Stimulated activated CD8-positive, alpha-beta memory T cell treated with anti-CD3 and anti-CD28 coated beads, Interleukin-2, amount 100 ng/mL, for 1 hour (primary cell): ENCODE measurements at places on chromosomes 12 and 14.

GRCh38 chr14:31027847-31028246 lies 1.7 kb upstream of the STRN3 start:
- no peak for DNase-seq

- DNase-seq = no peak
Measured at GRCh38 chr12:1044199-1044598, 53.2 kb downstream of the ERC1 start.

- no peak for DNase-seq
Measured at GRCh38 chr14:44700694-44701093, 193.6 kb upstream of the FSCB start.

DNA sequence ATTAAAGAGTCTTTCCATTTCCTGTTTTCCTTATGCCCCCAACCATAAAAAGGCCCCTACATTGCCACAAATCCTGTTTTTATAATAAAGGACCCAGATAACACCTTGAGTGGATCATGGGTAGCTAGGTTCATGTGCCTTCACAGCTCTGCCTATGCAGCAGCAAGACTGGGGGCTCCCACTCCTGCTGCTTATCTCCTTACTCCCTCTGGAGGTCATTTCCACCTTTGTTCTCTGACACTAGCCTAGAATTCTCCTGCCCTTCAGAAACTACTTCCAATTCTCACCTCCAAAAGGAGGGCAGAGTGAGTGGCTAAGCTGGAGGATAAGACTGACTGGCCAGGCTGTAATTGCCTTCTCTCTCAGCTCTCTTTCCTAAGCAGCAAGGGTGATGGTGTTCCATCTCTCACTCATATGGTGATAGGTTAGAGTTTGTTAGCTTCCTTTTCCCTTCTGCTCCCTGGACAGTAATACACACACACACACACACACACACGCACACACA lies 20.0 kb upstream of the STAC3 start:
- no peak for DNase-seq

DNA sequence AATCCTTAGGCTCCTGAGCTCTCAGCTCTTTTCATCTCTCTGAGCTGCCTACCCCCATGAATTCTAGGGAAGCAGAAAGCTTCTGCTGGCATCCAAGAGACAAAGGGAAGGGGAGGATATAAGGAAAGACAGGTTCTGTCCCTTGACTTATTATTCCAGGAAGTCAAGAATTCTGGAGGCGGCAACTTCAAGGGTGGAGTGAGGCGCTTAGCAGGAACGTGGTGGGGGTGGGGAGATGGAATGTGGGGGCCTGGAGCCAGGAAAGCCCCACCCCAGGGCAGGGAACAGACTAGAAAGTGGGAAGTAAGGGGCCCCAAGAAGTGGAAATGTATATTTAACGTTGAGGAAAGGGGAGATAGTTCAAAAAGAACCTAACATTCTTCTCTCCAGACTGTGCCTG lies 1.4 kb downstream of the CALCOCO1 start:
- no peak for DNase-seq

DNA sequence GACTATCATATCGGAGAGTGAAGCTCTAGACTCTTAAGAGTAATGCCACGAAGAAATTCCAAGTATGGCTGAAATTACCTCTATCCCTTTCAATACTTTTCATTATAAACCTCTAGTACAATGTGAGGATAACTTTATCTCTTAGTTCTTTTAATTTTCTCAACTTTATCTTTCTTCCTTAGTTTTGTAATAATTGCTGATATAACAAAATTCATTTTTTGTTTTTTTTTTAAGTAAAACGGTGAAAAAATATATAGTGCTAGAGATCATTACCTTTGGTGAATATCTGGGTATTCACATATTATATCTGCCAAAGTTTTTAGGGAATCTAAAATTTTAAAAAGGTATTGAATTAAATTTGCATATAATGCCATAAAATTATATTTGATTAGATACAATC lies 19.5 kb upstream of the DNAAF2 start:
- no peak for DNase-seq

DNA sequence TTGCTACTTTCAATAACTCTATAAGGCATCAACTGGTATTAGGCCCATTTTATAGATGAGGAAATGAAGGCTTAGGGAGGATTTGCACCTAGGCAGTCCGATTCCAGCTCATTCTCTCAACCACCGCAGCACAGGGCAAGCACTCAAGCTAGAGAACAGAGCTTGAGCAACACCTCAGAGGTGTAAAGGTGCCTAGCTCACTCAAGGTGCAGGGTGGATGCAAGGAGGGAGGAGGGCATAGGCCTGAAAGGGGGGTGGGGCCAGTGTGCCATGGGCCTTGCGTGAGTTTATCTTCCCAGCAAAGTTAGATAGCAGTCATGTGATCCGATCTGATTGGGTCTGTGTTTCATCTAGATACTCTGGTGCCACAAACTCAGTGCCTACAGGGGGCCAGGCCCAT lies 10.2 kb upstream of the EMP1 start:
- DNase-seq = no peak

DNA sequence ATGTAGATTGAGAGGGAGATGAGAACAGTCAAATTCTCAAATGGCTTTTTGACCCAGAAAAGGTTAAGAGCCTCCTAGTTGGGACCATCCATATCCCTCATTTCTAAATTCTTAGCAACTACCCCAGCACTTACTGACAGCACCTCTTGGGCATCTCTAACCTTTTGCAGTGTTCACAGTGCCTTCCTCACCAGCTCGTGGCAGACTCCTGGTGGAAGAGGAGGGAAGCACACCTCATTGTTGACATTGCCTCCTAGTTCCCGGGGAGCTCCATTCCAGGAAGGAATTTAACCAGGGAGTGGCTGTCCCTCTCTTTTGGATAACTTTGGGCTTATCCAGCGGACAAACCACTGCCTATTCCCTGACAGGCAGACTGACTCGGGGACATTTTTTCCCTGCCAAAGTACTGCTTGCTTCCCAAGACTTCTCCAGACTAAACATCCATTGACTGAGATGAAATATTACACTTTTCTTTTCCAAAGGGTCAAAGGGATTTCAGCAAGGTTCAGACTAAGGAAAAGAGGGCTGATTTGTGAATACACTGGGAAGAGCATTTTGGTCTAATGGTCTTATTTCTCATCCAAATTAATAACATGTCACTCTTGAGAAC lies 9.0 kb upstream of the OR6J1 start:
- DNase-seq = peak; percentile 21

DNA sequence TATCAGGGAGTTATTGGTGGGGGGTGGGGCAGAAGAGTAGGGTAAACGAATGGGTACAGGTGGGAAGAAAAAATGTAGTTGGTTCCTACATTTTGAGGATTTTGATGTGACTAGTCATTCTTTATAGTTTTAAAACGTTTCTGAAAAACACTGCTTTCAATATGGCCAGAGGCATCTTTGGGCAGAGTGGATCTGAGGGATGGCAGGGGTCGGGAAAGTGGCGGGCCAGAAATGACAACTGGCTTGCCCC lies 527 bp upstream of the ATP23 start:
- no peak for DNase-seq

- DNase-seq = no peak
Measured at GRCh38 chr12:97404543-97404942, 58.1 kb upstream of the RMST start.

- DNase-seq = no peak
Measured at GRCh38 chr14:40623643-40624042, 983.0 kb upstream of the LRFN5 start.

DNA sequence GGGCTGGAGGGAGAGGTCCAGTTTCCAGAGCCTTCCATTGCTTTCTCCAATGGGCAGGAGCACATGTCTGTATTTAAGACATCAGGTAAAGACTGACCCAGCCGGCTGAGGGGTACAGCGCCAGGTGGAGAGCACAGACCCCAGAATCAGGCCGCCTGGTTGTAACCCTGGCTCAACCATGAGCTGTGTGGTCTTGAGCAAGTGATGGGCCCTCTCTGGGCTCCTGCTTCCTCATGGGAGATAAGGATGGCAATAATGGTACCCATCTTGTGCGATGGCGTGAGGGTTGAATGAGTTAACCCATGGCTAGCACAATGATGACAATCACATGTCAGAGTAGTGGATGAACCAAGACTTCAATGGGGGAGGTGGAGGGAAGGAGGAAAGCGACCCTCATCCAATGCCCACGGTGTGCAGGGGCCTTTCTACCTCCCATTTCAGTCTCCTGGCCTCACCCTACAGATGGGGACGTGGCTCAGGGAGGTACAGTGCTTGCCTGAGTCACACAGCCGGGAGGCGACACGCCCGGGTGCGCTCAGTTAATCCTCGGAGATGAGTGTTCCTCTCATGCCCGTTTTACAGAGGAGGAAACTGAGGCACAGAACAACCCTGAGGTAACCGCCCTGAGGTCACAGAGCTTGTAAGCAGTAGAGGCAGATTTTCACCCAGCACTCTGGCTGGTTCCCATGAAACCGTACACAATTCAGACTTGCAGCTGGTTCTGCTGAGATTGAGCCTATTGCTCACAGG lies 163.9 kb downstream of the RBM19 start:
- no peak for DNase-seq

- DNase-seq = no peak
Measured at GRCh38 chr12:1741154-1741949, 50.5 kb downstream of the ADIPOR2 start.

DNA sequence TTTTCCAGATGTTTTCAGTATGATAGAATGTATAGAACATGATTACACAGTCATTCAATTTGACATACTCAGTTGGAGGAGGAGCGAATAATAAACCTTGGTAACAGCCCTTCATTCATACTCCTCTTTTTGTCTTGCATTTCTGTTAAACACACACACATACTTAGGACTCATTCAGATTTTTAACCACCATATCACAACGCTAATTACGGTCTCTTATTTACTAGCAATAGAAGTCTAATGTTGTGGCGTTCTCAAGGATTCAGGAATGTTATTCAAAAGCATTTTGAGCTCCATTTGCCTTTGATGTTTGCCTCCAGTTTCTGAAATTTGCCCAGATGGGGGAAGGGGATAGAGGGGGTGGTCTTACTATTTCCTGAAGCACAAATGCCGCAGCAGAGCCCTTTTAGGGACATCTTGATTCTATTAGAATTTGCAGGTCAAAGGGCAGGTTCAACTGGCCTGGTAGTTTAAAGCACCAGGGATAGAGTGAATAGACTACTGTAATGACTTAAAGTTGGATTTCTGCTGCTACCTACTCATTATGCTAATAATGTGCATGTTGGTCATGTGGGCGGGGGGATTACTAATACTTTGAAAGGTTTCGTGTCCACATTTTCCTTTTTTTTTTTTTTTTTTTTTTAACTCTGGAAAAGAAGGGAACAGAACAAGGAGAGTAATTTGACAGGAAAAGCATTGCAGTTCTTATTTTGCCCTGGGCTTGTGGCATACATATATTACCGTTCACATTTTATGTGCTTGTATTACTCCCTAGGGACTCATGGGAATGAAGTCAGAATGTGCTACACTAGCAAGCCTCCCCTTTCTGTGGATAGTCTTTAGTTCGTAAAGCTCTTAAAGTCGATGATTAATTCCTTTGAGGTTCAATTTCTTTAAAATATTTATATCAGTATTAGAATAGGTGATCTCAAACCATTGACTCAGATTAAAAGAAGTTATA lies 226.8 kb downstream of the FBXL14 start:
- DNase-seq = no peak

GRCh38 chr14:38047195-38047902 lies 160.4 kb upstream of the SSTR1 start:
- DNase-seq = no peak

DNA sequence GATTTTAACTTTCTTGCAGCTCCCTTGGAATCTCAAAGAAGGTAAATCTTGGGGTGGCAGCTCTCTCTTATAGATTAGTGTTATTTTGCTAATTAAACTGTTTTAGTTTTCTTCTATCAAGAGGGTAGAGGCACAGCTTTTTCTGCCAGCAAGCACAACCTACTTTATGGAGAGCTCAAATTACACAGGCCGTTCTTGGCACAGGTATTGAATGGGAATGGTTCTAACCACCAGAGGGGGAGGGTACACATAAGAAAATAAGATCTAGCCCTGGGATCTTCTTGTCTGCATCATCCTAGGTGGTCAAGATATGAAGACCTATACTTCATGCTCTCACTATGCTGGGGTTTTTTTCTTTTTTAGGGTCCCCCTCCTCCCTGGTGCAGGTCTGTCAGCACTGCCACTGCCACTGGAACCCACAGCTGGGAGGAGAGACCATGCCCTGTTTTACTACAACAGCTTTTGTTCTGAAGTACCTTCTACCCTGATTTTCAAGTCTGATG lies 48.6 kb upstream of the STAC3 start:
- no peak for DNase-seq

- no peak for DNase-seq
Measured at GRCh38 chr12:27343255-27344000, 10.8 kb downstream of the BMAL2 start.

- DNase-seq = peak; percentile 94
Measured at GRCh38 chr12:6492838-6493496, at the start of gene MRPL51. MRPL51 (minus strand) TSS chr12:6493262; CDS start chr12:6493136, 126 bp downstream.

DNA sequence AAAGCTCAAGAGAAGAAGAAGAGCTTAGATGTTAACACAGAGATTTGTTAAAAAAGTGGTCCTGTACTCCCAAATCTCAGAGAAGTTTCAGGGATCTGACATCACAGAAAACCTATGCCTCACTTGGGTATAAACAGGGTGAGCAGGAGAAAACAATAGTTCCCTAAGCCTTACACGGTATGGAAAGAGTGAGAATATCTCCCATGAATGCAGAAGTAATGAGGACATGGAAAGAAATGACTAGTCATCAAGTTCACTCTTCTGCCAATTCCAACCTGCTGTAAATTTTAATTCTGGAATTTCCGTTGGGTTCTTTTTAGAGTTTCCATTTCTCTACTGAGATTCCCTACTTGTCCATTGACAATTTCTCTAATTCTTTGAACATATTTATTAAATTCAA lies 6.2 kb upstream of the PTGER2 start:
- no peak for DNase-seq

DNA sequence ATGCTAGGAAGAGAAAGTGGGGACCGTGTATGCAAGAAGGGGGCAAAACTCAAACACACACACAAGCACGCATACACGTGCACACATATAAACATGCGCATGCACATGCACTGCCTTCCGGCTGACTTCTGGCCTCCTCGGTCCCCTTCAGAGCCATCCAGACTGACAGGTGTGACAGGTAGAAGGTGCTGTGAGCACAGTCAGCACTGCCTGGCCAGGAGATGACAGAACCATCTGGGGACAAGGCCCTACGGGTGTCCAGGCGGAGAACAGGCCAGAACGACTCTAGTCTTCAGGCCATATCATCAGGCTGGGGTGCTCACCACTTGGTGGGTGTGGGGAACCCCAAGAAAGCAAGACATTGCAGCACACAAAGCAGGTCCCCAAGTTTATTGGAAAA lies 7.3 kb downstream of the KRT83 start:
- DNase-seq = no peak

GRCh38 chr14:105879867-105880561 lies 353.6 kb downstream of the TMEM121 start:
- DNase-seq = no peak
